ENCODE measurements at places on chromosomes 12 and 14.
A peak's percentile ranks its signal among the peaks of the same experiment; 100 is the strongest.

DNA sequence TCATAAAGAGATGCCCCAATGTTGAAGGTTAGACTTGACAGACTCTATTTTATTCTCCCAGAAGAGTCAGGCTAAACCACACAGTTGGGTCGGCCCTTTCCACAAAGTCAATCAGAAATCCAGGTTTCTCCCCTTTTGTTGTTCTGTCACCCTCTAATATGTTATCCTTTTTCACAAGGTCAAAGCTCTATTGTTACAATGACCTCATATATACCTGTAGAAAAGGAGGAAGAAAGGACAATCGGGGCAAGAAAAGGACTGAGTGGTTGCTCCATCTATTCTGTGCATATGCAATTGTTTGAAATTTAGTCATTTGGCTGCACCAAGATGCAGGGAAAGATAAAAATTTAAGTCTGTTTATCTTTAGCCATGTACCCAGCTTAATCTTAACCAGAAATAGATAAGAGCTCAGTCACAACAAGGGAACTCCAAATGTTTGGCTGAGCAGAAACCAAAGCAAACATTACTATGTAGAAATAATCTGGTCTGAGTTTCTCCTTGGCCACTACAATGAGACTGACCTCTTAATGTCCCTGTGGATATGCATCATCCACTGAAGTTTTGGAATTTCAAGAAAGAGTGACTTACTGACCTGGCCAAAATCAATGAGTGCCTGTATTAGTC lies 503.7 kb downstream of the GALC start:
- no peak for DNase-seq

GRCh38 chr14:104866451-104867370 lies 1.6 kb downstream of the CEP170B start:
- DNase-seq, result no peak

- DNase-seq, result no peak
Observed at GRCh38 chr12:57215668-57216013, 953 bp upstream of the NXPH4 start.

GRCh38 chr14:104078031-104078455 lies 7.5 kb upstream of the ASPG start:
- DNase-seq, result peak; percentile 80

- no peak for DNase-seq
Observed at GRCh38 chr12:49959685-49960473, 1.8 kb upstream of the AQP5 start.

DNA sequence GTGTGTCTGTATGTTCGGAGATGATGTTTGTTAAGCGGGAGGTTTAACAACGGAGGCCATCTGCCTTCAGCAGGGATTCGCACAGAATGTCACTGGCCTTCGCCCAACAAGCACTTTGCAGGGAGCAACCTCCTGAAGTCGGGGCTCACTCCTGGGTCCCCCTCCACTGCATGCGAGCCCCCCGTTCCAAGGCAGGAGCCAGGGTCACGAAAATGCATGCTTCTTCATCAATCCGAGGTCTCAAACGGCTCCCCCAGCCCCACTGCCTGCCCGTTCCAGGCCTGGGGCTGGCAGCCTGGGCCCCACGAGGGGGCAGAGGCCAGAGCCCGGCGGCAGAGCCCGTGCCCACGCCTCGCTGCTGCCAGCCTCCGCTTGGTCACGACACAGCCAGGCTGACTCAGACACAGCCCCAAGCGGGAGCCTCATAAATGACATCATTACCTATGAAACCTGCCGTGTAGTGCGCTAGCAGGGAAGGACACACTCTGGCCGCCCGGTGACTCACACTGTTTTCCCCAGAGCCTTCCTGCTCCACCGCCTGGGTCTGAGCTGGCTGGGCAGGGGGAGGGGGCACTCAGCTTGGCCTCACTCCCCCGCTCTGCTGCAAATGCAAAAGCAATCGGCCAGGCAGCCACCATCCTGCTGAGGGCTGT lies 169.5 kb upstream of the RTL1 start:
- peak; percentile 42 for DNase-seq

GRCh38 chr12:67740711-67741110 lies 92.2 kb downstream of the DYRK2 start:
- no peak for DNase-seq

GRCh38 chr12:44835641-44836379 lies 40.3 kb downstream of the NELL2 start:
- no peak for DNase-seq

DNA sequence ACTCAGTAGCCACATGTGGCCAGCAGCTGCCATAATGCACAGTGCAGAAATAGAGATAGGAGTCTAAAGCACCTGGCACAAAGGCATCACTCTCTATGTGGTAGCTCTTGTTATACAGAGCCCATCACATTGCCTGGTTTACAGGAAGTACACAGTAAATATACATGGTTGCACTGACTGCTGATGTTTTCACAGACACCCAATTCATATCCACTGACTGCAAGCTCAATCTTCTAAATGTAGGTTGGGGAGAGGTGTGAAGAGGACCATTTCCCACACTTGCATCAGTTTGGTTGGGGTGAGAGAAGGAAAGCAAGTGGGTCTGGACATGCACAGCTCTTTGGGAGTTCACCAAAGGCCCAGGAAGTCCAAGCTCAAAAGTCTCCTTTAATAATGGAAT lies 172.8 kb downstream of the DPF3 start:
- DNase-seq, result no peak

DNA sequence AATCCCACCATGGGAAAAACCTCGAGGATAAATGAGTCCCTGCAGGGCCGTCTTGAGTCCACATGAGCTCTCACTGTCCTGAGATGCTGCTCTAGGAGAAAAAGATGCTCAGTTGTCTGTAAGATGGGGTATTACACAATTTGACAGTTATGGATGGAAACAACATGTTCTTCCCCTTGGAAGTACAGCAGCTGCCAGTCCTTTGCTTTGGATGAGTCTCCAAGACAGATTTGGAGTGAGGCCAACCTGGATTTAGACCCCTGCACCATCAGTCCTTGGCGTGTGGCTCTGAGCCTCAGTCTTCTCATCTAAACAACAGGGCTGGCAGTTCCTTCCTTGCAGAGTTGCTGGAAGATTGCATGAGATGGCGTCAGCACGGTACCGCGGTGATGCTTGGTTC lies 309.1 kb upstream of the FKBP4 start:
- DNase-seq, result no peak

DNA sequence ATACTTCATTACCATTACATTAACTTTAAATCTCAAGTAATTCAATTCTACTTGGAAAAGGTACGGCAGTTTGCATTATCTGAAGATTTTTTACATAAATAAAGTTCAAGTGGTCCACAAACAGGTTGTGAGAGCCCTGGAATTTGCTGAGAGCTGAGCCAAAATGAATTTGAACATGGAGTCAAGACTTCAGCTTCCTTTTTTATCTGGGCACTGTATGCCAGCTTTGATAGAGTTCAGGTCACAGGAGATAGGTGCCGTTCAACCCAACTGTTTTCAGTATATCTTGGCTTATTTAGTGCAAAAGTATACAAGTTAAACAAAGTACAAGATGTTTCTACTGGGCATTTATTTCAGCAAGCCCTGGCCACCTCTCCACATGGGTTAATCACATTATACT lies 28.8 kb downstream of the HNRNPC start:
- DNase-seq, result no peak

DNA sequence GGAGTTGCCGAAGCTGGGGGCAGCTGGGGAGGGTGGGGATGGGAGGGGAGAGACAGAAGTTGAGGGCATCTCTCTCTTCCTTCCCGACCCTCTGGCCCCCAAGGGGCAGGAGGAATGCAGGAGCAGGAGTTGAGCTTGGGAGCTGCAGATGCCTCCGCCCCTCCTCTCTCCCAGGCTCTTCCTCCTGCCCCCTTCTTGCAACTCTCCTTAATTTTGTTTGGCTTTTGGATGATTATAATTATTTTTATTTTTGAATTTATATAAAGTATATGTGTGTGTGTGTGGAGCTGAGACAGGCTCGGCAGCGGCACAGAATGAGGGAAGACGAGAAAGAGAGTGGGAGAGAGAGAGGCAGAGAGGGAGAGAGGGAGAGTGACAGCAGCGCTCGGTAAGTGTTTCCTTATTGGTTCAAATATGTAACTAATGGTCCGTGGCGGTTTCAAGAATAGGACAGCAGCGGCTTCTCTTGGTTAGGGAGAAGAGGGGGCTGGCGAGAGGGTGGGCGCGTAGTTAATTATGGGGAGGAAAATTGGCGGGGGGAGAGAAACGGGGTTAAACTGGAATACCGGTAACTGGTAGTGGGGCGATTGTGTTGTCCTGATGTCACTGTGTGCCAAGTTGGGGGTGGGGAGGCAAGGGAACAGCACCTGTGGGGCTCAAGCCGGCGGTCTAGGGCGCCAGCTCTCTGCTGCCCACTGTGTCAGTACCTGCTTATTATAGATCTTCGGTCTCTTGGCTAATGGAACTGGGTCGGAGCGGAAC lies 8.4 kb downstream of the HOXC8 start:
- DNase-seq, result no peak

DNA sequence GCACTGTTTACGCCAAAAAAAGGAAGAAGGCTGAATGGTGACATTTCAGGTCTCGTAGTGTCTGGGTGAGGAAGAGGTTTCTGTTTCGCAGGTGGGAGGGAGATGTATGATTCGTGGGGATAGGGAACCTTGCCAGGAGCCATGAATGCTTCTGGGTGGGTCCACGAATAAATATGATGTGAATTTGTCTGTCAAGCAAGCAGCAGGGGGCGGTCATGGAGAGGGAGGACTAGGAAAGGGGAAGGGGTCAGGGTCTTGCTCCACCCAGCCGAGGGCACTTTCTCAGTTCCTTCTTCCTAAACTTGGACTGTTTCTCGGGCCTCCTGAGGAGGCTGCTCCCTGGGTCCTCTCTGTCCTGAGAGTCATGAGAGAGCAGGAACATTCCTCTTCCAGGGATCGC lies 72.5 kb downstream of the LGMN start:
- peak; percentile 29 for DNase-seq

GRCh38 chr14:43894534-43894933 lies 612.5 kb downstream of the FSCB start:
- no peak for DNase-seq

GRCh38 chr14:23437133-23438100 lies 2.0 kb upstream of the MYH7 start:
- DNase-seq, result no peak

GRCh38 chr12:87332987-87333726 lies 696.0 kb downstream of the C12orf50 start:
- no peak for DNase-seq

DNA sequence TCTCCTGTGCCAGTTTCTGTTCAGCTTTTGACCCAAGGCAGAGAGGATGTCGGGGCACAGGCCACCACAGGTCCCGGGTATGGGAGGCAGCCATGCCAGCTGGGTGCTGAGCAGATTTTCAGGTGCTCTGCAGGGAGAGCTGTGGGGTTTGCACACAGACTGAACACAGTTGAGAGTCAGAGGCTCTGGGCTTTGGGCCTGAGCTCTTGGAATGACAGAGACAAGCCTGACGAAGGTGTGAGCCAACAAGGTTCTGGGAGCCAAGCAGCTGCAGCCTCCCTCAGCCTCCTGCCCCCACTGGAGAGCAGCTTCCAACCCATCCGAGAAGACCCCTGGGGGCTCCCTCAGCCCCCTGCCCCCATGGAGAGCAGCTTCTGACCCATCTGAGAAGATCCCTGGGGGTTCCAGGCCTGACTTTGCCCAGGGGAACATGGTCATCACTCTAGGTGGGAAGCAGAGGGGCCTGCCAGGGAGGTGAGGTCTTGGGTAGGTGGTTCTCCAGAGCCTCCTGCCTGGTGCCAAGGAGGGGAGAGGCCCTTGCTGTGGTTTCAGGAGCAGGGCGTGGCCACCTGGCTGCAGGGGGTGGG lies 13.8 kb downstream of the FBRSL1 start:
- no peak for DNase-seq

GRCh38 chr12:118436002-118436730 lies 59.8 kb downstream of the SUDS3 start:
- no peak for DNase-seq

DNA sequence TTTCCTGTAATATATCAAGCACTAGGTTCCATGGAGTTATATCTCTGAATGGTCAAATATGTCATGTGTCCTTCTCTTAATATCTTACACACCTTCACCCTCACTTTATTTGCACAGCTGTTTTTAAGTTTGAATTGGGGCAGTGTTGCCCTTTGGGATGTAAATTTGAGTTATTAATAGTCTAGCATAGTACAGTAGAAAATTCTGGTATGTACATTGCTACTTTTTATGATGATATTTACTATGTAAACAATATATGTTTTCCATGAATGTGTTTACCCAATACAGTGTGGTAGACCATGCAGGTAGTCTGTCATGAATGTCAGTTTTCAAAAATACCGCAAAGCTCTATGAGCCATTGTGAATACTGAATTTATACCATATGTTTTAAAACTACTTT lies 50.5 kb downstream of the METTL25 start:
- DNase-seq, result no peak

GRCh38 chr12:126182619-126183236 lies 1117.5 kb downstream of the AACS start:
- no peak for DNase-seq

GRCh38 chr14:69107407-69108003 lies 45.4 kb downstream of the DCAF5 start:
- DNase-seq, result peak; percentile 12

GRCh38 chr12:75591628-75592027 lies 80.2 kb upstream of the KRR1 start:
- no peak for DNase-seq

GRCh38 chr12:57332646-57333312 lies 81.8 kb upstream of the STAC3 start:
- DNase-seq, result no peak

DNA sequence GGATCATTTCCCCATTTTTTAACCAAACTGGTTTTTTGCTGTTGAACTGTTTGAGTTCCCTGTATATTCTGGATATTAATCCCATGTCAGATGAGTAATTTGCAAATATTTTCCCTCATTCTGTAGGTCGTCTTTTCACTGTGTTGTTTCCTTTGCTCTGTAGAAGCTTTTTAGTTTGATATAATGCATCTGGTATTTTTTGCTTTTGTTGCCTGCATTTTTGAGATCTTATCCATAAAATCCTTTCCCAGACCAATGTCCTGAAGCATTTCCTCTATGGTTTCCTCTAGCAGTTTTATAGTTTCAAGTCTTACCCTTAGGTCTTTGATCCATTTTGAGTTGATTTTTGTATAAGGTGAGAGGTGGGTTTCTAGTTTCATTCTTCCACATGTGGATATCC lies 71.3 kb downstream of the LRP6 start:
- DNase-seq, result no peak

GRCh38 chr14:91872517-91873470 lies 5.5 kb upstream of the TC2N start:
- no peak for DNase-seq

DNA sequence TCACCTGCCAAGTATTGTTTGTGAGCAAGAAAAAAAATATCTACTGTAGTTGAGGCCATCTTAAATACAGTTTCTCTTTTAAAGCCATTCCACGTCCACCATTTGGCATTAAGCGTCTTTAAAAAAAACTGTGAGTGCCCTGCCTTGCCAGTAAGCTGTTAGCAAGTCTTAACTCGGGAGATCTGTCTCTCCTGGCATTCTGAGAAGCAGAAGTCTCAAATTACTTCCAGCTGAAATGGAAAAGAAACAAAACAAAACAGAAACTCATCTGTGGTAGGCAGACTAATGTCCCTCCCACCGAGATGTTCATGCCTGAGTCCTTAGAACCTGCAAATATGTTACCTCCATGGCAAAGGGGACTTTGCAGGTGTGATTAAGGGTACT lies 126.2 kb downstream of the CRADD start:
- DNase-seq, result no peak

GRCh38 chr14:75548544-75548943 lies 26.3 kb downstream of the BATF start:
- no peak for DNase-seq

GRCh38 chr12:104729091-104729490 lies 229.0 kb downstream of the SLC41A2 start:
- no peak for DNase-seq

GRCh38 chr12:122182887-122183587 lies at the start of gene LRRC43:
LRRC43 (plus strand) TSS chr12:122183123; CDS start chr12:122183145, 22 bp downstream.
- no peak for DNase-seq
